ENCODE measurements at places on chromosomes 1 and 21.
A peak's percentile ranks its signal among the peaks of the same experiment; 100 is the strongest.

- no peak for DNase-seq
Observed at GRCh38 chr1:201902198-201902597, 13.5 kb downstream of the SHISA4 start.

DNA sequence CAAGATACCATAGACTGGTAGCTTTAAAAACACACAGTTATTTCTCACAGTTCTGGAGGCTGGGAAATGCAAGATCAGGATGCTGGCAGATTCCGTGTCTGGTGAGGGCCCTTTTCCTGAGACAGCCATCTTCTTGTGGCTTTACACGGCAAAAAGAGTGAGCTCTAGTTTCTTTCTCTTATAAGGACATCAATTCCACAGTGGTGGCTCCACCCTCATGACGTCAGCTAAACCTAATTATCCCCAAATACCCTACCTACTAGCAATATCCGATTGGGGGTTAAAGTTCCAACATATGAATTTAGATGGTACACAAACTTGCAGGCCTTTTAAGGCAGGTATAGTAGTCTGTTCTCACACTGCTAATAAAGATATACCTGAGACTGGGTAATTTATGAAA is 77.7 kb downstream of the PRRX1 start:
- DNase-seq, result no peak

- DNase-seq, result no peak
Observed at GRCh38 chr1:53254011-53254640, 15.8 kb upstream of the MAGOH start.

- DNase-seq, result peak; percentile 59
Observed at GRCh38 chr1:151680826-151681225, 35.8 kb downstream of the CELF3 start.

DNA sequence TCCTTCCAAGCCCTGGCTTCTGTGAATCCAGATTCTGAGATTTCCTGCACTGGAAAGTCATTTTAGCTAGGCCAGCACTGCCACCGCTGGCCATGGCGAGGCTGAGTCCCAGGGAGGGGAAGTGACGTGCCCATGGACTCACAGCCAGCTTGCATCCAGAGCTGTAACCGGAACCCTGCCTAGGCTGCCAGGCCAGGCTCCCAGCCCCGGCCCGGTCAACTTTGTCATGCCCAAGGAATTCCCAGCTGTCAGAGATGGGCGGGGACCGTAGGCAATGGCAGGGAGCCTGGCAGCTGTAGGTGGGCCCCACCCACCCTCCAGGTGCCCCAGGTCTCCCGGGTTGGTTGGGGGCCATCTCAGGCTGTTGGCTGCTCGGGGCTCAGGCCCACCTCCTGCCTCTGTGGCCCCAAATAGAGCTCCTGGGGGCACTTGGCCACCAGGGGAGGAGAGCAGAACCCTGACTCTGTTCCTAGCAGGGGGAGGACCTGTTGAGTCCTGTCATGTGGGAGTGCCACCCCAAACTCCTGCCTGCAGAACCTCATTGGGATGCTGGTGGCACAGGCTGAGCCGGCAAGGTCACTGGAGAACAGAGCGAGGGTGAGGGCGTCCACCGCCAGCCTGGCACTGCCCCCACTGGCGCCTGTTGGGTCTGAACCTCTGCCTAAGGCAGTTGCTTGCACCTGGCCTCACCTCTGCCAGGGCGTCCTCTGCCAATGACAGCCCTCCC is 57.8 kb downstream of the FOXO6 start:
- peak; percentile 9 for DNase-seq

DNA sequence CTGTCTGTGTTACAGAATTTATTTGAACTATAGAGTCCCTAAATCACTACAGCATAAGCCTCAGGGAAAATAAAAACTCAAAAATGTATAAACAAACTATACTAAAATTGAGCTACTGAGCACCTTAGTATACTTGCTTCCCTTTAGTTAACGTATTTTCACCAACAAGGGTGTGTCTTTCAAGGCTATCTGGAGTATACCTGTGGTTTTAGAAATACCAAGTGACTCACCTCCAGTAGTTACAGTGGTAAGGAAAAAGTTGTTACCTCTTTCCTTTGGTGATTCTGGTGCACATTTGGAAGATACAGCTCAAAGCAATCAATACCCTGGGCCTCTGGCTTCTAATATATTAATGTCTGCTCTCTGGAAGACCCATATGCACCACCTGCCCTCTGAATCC is 68.0 kb upstream of the C1orf105 start:
- DNase-seq, result no peak

DNA sequence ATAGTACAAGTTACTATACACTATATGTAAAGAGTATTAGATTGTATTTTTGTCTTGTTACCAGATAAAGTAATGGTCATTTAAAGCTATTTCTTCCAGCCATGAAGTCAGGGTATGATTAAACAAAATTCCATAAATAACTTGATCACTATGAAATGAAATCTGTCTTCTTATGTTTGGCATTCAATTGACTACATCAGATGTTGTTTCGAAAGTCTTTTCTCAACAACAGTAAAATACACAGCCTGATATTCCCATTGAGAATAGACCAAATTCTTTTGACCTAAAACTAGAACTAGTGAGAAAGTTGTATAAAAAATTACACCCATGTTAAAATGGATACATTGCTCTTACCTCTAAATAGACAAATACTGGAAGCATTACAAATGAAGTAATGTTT is 134.6 kb upstream of the ADAMTS5 start:
- DNase-seq, result no peak

DNA sequence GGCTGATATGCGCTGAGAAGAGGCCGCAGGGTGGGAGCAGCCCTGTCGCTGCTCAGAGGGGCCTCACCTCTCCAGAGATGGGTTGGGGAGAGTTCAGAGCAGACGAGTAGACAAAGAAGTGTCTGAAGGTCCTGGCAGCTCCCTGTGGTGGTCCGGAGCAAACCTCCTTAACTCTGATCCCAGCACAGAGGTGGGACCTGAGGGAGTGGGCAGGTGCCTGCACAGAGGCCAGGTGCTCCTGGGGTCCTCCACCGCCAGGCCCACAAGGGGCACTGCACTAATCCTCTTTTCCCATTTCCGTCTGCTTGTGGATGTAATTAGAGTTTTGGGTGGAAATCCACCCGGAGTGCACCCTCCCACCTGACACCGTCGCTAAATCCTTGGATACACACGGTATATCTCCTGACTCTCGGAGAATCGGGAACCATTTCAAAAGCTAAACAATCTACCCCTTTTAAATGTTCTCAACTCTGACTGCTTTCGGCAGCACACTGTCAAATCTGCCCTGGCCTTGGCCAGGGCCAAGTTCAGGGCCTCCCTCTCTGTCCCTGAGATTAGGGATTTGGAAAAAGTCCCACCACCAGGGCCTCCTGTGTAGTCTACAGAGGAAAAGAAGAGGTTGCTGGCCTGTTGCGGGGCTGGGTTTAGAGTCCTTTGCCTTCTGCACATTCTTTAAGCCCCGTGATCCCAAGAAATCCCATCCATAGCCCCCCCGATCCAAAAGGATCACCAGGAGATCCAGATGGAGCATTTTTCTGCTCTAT is 22.4 kb downstream of the CASZ1 start:
- DNase-seq, result no peak

DNA sequence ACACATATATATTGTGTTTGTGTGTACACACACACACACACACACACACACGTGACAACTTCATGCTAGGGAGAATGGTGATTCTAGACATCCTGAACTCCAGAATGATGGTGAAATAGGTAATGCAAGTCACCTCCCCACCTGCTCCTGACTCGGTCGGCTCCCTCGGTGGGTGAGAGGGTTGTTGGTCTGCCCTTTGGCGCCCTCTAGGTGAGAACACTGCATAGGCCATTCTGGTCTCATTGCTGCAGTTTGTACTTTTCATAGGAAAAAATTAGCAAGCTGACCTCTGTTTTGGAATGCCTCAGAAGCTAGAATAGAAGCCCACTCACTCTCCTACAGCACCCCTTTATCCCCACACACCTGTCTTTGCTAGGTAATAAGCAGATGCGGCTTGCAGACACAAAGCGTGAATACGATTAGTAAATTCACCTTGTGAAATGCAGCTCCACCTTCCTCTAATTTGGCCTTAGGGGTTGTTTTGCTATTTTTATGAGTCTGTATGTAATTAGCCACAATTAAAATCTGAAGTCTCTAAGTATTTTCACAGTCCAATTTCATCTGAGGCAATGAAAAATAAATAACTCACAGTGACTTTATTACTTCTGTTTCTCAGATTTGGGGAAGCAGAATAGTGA is 130.0 kb upstream of the KCNJ15 start:
- no peak for DNase-seq

GRCh38 chr1:233424779-233425178 is 97.3 kb downstream of the MAP3K21 start:
- no peak for DNase-seq

DNA sequence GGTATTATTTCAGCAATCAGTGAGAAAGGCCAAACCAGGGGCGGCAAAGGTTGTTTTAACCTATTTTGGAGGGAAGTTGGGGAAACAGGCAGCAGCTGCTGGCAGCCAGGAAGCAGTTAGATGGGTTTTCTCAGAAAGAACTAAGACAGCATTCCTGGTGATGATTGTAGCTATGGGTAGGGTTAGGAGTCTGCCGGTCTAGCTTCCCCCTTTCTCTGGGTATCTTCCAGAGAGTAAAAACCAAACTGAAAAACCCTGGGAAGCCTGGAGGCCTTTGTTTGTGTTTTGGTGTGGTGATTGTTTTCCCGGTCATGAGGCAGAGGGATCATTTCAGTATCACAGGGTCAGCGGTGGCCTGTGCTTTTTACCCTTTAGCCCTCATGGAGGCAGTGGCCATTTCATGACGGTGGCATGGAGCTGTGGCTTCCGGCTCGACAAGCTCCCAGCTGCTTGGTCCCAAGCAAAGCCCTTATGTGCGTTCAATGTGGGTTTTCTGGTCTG is 19.5 kb upstream of the TNFRSF1B start:
- DNase-seq, result no peak

DNA sequence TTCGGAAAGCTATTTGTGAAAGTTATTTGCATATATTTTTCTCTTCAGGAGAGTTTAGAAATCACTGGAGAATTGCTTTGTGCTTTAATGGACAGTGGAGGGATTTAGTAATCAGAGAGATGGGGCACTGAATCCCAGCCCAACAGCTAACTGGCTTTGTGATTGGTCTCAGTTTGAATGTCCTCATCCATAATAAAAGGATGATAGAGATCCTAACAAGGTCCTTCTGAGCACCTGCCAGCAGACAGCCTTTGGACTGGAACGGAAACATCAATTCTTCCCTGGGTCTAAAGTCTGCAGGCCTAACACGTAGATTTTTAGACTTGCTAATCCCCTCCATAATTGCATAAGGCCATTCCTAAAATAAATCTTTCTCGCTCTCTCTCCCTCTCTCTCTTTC is 112.0 kb upstream of the ADAMTS5 start:
- no peak for DNase-seq

DNA sequence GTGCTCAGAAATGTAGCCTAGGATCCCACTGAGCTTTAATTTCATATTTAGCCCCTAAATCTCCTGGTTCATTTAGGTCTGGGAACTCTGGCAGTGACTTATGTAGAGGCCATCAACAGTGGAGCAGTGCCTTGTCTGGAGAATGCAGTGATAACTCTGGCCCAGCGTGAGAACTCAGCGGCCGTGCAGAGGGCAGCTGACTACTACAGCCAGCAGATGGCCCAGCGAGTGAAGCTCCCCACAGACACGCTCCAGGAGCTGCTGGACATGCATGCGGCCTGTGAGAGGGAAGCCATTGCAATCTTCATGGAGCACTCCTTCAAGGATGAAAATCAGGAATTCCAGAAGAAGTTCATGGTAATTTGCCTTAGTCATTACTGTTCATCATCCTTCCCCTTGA is 17.8 kb downstream of the GBP6 start:
- no peak for DNase-seq

All from fibroblast of skin of left biceps (primary cell).